Fibroblast of the aortic adventitia (primary cell): ENCODE measurements at places on chromosomes 3 and 15. TPM values are rescaled to one million over a fixed set of nuclear protein-coding genes. Genes with fewer than 3 reads are reported as not detected.

ANKRD34C gene
- not detected in 2 replicates for total RNA-seq

THBS1 gene
- 141 and 353 TPM in 2 replicates for total RNA-seq

ULK3 gene
- 15.1 and 17.7 TPM in 2 replicates for total RNA-seq

TLNRD1 gene
- 9.3 and 10.5 TPM in 2 replicates for total RNA-seq

QTRT2 gene
- total RNA-seq = 23.7 and 33.9 TPM in 2 replicates

RTP4 gene
- total RNA-seq = 2.8 and 2.9 TPM in 2 replicates

GRCh38 chr3:113136071-113136470 is 75.3 kb upstream of the BOC start:
- peak; percentile 61 for DNase-seq

- DNase-seq = no peak
Observed at GRCh38 chr15:90191794-90192509, 9.2 kb upstream of the SEMA4B start.

DNA sequence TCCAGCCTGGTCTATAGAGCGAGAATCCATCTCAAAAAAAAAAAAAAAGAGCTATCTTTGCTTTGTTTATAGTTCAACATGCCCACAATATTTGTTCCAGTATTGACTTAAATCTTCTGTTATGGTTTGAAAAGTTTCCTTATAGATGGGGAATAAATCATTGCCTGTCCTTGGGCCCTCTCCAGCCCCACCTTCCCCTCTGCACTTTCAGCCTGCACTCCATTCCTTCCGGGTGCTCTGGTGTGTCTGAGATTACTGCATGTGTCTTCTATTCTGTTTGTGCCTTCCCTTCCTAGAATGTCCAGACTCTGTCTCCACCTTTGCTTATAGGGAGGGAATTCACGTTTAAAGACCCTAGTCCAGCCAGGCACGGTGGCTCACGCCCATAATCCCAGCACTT is 25.2 kb upstream of the GPX1 start:
- DNase-seq = no peak

GRCh38 chr3:101642441-101642840 is 34.5 kb downstream of the ZBTB11 start:
- DNase-seq = no peak

GRCh38 chr15:73386886-73387506 is 18.2 kb upstream of the HCN4 start:
- DNase-seq = no peak

- no peak for DNase-seq
Observed at GRCh38 chr15:63196842-63197241, 7.4 kb downstream of the RAB8B start.

GRCh38 chr15:22839046-22839695 is 705 bp downstream of the NIPA2 start:
- peak; percentile 24 for DNase-seq

DNA sequence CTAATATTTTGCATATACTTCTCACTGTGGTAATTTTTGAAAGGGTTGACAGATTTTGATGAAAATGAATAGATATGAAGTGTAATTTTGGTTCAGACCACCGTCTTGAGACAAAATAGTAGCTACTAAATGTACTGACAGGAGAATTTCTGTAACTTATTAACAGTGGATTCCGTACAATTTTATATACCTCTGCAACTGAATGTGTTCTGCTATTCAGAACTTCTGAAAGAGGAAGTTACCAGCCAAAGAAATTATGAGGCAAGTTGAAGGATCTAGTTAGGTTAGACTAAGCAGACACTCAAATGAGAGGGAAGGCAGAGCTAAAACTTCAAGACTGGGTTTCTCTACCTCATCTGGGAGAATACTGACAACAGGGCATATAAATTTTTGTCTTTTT is 29.4 kb downstream of the GAP43 start:
- no peak for DNase-seq

- DNase-seq = peak; percentile 8
Observed at GRCh38 chr15:86650094-86650493, 570.4 kb downstream of the AGBL1 start.
